Posterior cingulate gyrus (tissue), 11 donors: ENCODE measurements at places on chromosomes 1 and 21.

DNA sequence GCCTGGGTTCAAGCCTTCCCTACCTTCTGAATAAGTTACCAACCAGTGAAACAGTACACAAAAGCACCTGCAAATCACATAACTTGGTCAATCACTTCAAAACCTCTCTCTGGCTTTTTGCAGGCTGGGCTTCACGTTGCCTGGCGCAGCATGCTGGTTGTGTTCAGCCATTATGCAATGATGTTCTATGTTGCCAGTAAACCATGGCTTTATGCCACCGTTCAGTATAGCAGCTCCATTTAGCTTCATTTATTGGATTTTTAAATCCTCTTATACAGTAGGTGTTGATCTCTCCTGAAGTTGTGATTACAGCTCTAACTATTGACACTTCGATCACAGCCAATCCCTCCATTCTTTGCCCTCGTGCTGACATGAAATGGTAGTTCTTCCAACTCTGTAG is 233.6 kb upstream of the PTBP2 start:
- DNase-seq: peak; percentile 63

DNA sequence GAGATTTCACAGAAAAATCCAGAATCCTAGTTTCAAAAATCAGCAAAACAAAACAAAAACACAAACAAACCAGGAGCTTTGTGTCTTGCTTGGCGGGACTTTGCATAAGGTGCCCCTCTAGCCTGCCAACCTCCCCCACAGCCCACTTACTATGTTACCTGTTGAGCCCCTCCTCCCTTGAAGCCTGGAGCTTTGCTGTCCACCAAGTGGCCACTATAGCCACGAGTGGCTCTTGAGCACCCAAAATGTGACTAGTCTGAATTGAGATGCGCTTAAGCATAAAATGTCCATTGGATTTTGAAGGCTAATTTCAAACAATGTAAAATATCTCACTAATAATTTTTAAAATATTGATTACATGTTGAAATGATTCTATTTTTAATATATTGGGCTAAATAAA is 12.2 kb downstream of the TFAP2E start:
- peak; percentile 39 for DNase-seq

- DNase-seq: no peak
Measured at GRCh38 chr1:213914392-213914791, 73.4 kb upstream of the PROX1 start.

DNA sequence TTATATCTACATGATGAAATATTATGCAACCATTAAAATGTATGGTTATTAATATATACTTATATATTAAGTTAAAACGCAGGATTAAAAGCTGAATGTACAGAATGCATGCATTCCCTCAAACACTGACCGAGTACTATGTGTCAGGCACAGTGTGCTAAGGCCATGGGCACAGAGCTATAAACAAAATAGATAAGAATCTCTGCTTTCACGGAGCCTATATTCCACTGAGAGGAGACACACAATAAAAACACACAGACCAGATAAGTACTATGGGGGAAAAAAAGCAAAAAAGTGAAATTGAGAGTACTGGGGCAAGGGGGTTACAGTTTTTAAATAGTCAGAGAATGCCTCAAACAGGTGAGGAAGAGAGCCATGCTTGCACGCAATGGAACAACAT is 62.7 kb downstream of the GPATCH2 start:
- no peak for DNase-seq

DNA sequence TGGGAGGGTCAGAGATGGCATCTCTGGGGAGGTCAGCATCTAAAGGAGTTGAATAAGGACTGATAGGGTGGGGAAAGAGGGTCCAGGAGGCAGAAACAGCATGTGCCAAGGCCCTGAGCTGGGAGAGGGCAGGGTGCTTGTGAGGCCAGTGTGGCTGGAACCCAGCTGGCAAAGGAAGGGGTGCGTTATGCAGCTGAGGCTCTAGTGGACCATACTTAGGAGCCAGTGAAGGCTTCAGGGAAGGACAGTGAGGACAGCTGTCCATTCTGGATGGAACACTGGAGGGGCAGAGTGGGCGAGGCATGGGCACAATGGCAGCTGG is 57.1 kb upstream of the RPL11 start:
- DNase-seq: no peak

GRCh38 chr1:54255026-54255702 is 55.2 kb downstream of the MRPL37 start:
- no peak for DNase-seq

- no peak for DNase-seq
Measured at GRCh38 chr1:107525961-107526360, 385.1 kb downstream of the NTNG1 start.

GRCh38 chr1:22280526-22280925 is 137.6 kb upstream of the WNT4 start:
- DNase-seq: no peak

DNA sequence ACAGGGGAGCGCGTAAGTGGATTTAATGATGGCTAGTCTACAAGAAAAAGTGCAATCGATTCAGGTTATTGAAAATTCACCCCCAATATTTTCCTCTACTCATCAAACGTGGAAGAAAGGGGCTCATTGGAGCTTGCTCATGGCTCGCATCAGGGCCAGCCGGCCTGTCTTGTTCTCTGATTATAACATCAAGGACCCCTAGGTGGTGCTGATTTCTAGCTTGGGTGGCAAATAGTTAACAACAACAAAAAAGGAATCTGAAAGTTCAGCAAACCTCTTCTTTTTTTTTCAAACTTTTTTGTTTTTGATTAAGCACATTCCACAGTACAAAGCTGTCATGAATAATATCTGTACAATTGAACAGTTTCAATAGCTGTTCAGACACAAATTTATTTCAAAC is 35.8 kb upstream of the SOD1 start:
- no peak for DNase-seq

DNA sequence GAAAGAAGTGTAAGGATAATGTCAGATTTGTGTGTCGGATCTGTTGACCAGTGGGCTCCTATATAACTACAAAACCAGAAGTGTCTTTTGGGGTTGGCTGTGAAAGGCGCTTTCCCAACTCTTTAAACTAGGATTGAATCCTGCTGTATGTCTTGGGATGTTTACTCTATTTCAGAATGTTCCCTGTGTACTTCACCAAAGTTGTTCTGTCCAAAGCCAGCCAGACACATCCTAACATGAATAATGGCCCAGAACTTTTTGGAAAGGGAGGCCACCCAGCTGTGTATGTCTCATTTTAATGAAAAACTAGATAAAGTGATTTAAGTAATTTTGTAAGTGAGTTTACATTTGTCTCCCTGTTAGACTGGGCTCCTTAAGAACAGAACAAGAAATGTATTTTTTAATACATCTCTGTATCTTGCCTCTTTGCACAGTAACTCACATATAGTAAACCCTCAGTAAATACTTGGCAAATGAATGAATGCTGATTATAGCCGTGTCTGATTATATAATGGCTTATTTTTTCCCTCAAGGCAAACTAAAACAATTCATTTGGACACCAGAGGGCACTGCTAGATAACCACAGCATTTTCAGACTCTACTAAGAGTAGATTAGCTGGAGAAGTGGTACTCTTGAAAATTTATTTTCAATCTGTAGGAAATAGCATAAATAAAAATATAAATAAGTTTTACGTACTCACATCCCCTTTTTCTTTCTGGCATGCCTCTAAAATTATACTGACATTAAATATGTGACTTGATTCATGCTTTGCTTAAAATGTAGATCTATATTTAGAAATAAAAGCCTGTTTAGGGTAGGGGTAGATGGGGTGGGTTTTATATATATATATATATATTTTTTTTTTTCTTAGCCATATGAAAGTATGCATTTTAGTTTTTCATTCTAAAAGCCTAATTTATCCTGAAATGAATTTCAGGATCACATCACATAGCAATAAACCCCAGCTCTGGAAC is 23.8 kb downstream of the TSEN15 start:
- DNase-seq: no peak

GRCh38 chr1:20992322-20993056 is 184.2 kb downstream of the EIF4G3 start:
- DNase-seq: no peak
